ENCODE measurements at places on chromosomes 6 and 20. TPM values are rescaled to one million over a fixed set of nuclear protein-coding genes. Genes with fewer than 3 reads are reported as not detected.
A peak's percentile ranks its signal among the peaks of the same experiment; 100 is the strongest.

DNA sequence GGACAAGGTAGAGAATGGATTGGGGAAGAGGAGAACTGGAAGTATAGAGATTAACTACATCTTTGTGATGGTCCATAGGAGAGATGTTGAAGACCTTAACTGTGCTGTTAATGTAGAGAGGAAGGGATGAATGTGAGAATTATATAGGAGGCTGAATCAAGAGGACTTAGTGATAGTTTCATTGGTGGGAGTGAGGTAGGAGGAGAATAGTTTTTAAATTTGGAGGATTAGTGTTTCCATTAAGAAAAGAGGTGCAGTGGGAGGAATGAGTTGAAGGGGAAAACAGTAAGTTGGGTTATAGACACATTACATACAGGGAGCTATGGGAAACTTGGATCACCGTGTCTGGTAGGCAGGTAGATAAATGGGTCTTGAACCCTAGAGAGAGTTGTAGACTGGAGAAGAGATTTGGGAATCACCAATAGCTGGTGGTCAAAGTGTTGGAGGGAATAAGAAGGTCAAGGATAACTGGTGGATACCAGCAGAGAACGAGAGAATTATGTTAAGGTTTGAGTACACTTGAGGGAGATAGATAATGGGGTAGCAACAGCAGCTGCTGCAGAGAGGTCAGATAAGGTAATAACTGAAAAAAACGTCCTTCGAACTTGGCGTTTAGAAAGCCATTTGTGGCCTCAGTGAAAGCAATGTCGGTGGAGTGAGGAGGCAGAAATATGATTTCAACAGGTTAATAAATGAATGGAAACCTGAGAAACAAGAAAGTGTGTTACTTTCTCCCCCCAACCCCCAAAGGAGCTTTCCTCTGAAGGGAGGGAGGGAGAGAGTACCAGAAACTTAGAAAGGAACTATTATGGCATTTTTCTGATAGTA lies 3.1 kb downstream of the C6orf89 start:
- DNase-seq, result no peak

GRCh38 chr20:50267041-50267865 lies 76.6 kb downstream of the CEBPB start:
- DNase-seq, result no peak

Gene FOXS1
- total RNA-seq, result not detected

DNA sequence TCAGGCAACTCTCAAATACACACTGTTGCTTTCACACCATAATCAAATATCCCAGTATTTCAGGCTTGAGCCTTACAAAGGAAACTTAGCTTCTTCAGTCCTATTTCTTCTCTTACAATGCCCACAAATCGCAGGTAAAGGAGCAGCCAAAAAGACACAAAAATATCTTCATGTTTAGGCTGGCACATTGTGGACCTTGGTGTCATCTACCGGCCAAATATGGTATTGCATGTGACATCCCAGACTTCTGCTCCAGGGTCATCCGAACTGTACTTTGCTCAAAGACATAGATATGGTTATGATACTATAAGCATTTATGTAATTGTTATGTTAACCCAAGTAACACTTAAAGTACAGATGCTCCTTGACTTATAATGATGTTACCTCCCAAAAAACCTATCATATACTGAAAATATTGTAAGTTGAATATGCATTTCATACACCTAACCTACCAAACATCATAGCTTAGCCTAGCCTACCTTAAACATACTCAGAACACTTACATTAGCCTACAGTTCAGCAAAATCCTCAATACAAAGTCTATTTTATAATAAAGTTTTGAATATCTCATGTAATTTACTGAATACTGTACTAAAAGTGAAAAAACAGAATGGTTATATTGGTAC lies 4.6 kb downstream of the OR2H2 start:
- no peak for DNase-seq

GRCh38 chr6:33960345-33961313 lies 156.8 kb upstream of the MLN start:
- DNase-seq, result no peak

GRCh38 chr6:25028328-25028727 lies 92.6 kb upstream of the RIPOR2 start:
- no peak for DNase-seq

Gene ZBTB9
- total RNA-seq, result 4.6 TPM

GRCh38 chr6:41200901-41201763 lies at the start of gene TREML2:
Gene TREML2, minus strand, starts transcription at chr6:41201149. Its CDS starts 141 bp downstream, at chr6:41201008.
- DNase-seq, result peak; percentile 59

- DNase-seq, result no peak
Measured at GRCh38 chr6:39468385-39468784, 145.9 kb upstream of the KCNK16 start.

Gene TRIM15
- total RNA-seq, result not detected

- no peak for DNase-seq
Measured at GRCh38 chr6:104940893-104941728, 15.8 kb upstream of the LIN28B start.

GRCh38 chr20:57688864-57689263 lies 21.0 kb downstream of the PMEPA1 start:
- DNase-seq, result no peak

Gene LZTS3
- 6.2 TPM for total RNA-seq

Gene DYNLT2
- total RNA-seq, result 0.71 TPM

Gene CFAP206
- total RNA-seq, result 0.19 TPM

DNA sequence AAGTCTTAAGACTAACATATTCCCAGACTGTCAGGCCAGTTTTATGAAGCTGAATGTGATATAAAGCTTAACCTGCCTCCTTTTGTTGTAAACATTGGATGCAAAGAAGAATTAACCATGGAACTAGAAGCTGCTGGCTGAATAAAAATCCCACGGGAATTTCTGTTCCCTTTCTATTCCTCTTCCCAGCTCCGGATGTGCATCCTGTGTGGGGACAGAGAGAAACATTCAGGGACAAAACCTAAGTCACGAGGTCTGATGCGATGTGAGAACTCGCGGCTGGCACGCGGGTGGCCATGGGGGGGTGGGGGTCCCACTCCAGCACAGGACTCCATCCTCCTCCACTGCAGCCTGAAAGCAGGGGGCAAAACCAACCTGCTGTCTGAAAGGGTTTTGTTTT lies 32.2 kb downstream of the RAMACL start:
- DNase-seq, result peak; percentile 24

DNA sequence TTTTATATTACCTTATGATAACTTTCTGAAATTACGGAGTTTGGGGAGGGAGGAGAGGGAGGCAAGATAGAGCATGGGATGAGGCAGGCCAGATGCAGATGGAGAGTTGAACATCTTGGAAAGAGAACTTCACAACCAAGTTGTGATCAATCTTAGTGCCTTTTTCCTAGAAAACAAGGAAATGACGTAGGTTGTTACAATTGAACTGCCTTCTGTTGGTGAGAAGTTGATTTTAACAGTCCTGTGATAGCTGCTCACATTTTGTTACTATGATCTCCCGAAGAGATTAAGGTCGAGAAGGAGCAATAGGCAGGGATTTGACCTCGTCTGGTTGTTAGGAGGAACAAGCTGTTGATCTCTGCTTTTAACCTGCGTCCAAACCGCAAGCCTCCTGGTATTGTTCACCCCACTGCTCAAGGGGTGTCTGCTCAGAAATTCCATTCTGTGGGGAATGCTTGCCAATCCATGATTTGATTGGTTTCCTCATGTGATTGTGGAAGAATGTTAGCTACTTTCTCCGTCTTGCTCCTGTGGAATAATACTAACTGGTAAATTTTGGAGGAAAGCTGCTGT lies 35.1 kb downstream of the TIAM2 start:
- DNase-seq, result no peak

Gene OLIG3
- total RNA-seq, result not detected

GRCh38 chr6:158233214-158233795 lies 65.2 kb downstream of the GTF2H5 start:
- no peak for DNase-seq

Gene ISM1
- total RNA-seq, result 4.0 TPM

Gene TFEB
- 17.9 TPM for total RNA-seq

DNA sequence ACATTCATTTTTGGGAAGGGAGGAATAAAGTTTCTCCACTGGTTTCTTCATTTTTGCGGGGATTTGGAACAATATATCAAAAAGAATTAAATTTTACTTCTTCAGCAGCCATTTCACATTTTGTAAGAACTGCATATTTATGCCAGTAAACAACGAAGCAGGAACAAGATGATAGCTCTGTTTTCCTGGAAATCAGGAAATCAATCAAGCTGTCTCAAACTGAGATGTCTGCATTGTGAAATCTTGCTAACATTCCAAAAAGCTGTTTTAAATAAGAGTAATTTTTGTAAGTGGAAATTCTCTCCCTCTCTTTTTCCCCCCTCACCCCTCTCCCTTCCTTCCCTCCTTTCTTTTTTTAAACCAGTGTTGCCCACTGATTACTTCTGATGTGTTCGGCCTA lies 20.0 kb downstream of the MAPK13 start:
- no peak for DNase-seq

Gene TRERF1
- 3.3 TPM for total RNA-seq

GRCh38 chr20:63064745-63065711 lies 58.3 kb upstream of the BHLHE23 start:
- DNase-seq, result peak; percentile 88

- DNase-seq, result no peak
Measured at GRCh38 chr6:124879992-124880355, 82.3 kb upstream of the RNF217 start.

Gene IL17A
- total RNA-seq, result not detected

GRCh38 chr20:60219984-60220562 lies 261.9 kb downstream of the CDH26 start:
- no peak for DNase-seq

- no peak for DNase-seq
Measured at GRCh38 chr20:10419550-10420133, 14.4 kb downstream of the MKKS start.

DNA sequence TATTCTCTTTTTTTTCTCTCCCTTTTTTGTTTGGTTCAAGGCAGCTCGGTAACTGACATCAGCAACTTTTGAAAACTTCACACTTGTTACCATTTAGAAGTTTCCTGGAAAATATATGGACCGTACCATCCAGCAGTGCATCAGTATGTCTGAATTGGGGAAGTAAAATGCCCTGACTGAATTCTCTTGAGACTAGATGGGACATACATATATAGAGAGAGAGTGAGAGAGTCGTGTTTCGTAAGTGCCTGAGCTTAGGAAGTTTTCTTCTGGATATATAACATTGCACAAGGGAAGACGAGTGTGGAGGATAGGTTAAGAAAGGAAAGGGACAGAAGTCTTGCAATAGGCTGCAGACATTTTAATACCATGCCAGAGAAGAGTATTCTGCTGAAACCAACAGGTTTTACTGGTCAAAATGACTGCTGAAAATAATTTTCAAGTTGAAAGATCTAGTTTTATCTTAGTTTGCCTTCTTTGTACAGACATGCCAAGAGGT lies 10.6 kb downstream of the HEY2 start:
- DNase-seq, result no peak

- DNase-seq, result no peak
Measured at GRCh38 chr6:105952772-105953690, 133.1 kb upstream of the PRDM1 start.

Gene WFDC5
- not detected for total RNA-seq

DNA sequence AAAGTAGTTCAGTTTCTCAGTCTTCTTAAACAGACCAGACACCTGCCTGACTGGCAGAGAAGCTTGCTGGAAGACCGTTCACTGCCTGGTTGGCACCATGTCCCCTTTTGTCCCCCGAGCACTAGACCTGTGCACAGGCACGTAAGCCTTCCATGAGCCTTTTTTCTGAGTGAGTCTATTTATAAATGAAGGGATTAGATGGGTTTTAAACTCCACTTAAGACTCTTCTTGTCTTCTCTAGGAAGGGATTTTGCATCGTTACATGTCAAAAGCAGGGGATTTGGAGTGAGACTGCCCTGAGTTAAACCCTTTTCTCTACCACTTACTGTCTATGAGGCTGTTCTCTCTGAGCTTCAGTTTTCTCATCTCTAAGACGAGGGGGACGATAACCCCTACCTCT lies 37.6 kb downstream of the STK35 start:
- no peak for DNase-seq

GRCh38 chr6:157538168-157538567 lies 157.2 kb downstream of the ZDHHC14 start:
- peak; percentile 65 for DNase-seq

DNA sequence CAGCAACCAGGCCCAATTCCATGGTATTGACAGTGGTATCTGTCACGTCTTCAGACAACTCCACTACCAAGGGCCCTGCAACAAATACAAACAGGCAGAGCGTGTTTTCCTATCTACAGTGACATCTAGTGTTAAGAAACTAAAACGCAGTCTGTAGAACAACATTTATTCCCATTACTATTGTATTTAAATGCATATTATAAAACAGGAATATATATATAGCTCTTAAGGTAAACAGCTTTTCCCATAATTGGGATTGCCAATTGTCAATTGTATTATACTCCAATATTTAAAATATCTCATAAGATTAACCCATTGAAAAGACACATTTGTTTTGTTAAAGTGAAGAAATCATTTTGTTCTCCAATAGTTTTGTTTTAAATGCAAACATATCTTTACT lies 97.2 kb downstream of the KIF16B start:
- no peak for DNase-seq

DNA sequence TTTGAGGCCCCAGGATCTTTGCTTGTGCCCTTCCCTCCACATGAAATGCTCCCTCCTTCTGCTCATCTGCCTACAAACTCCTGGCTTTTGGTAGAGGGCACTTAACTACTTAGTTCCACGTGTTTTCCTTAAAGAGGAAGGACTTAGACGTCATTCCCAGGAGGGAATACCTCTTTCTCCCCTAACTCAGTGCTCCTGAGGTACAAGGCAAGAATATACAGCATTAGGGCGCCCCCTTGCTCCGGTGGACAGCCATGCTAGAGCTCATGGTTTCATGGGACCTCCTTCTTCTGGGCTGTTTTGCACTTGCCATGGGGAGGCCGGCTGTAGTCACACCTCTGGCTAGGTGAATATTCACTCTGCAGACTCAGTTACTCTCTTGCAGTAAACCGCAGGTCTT lies 93.8 kb upstream of the LY86 start:
- DNase-seq, result no peak

- DNase-seq, result no peak
Measured at GRCh38 chr6:161273274-161273751, 548 bp downstream of the AGPAT4 start.

Gene KIAA1586
- total RNA-seq, result 14.4 TPM

Gene LRRC73
- 0.45 TPM for total RNA-seq

Gene RREB1
- total RNA-seq, result 94.5 TPM

Gene GMPR
- total RNA-seq, result 5.9 TPM

DNA sequence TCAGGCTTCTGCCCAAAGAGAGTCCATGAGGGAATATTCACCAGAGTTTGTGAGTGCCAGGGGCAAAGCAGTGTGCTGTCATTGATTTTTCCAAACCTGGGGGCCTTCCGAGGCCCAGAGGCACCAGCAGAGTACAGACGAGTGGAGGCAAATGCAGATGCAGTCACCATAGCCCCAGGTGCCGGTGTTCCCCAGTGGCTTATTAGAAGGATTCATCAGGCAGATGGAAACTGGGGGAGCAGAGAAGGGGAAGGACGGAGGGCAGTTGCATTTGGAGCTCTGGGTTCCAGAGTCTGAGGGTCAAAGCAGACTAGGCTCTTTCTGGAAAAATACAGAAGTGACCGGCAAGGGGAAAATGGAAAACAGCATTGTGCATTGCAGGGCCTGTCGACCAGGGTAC lies 184.2 kb downstream of the ANKRD60 start:
- DNase-seq, result no peak

- DNase-seq, result no peak
Measured at GRCh38 chr6:72182337-72183246, 296.2 kb downstream of the RIMS1 start.
